ENCODE measurements at places on chromosomes 16 and 17.
A peak's percentile ranks its signal among the peaks of the same experiment; 100 is the strongest.

GRCh38 chr16:19851476-19851875, 33.2 kb downstream of the GPRC5B start:
- DNase-seq, result no peak

GRCh38 chr17:55794725-55795482, 44.1 kb downstream of the PCTP start:
- no peak for DNase-seq

DNA sequence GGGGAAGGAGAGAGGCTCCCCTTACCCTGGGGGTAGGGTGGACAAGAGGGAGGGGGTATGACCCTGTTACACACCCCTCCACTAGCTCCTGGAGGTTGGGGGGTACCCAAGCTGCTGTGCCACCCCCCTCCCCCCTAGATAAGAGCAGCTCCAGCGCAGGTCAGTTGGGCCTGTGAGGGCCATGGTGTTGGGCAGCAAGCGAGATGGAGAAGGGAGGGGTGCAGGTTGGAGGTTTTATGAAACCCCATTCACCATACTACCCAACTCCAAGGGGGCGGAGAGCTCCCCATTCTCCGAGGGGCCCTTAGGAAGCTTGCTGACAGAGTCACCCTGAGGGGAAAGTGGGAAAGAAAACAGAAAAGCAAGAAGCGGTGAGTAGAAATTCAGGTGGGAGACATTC, 1.7 kb upstream of the SOX15 start:
- DNase-seq, result no peak

DNA sequence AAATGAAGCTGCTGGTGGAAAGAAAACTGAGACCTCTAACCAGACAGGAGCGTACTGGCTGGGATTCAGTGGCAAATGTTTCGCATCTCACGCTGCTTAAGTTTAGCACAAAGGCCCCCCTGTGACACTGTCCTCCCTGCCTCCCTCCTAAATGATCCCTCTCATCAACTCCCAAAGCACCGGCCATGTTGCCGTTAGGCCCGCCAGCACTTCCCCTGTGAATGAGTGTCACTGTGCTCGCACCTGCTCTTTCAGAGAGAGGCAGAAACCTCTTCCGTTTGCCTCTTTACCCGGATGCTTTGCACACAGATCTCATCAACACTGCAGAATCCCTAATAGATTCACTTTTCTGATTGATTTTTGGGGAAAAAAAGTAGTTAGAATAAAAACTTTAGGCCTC, 26.5 kb downstream of the MBTPS1 start:
- no peak for DNase-seq

DNA sequence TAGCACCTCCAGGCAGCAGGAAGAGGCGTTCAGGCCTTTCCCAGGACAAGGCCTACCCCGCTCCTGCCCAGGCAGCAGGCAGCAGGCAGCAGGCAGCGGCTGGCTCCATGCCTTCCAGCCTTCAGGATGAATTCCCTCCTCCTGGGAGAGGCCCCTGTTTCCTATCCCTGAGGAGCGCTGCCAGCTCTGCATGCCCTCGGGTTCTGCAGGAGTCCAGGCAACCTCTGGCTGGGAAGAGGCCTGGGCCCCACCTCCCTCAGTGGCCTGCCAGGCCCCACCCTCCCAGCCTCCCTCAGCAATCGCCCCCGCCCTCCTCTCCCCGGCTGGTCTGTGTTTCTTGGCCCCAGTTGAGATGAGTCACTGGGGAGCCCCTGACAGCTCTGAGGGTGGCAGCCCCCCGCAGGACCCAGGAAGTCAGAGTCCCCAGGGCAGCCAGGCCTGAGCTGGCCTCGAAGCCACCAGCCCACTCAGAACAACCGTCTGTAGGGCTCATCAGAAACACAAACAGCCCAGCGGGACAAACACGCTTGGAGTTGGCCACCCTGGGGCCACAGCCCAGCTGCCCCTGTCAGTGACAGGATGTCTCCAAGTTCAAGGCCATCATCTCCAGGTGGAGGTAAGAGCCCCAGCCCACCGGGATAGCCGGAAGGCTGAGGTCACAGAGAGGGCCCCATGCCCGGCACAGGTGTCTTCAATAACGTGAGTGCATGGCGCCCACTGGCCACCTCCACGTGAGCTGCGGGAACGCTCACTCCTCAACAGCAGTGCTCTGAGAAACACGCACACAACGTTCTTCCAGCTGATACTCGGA, 39.5 kb upstream of the CIBAR2 start:
- peak; percentile 96 for DNase-seq

- DNase-seq, result peak; percentile 42
These were observed at the start of gene DOC2B for GRCh38 chr17:181245-182049. Gene DOC2B, minus strand, starts transcription at chr17:181650. Its CDS starts 171 bp downstream, at chr17:181479.
